ENCODE measurements at places on chromosomes 12 and 14.
A peak's percentile ranks its signal among the peaks of the same experiment; 100 is the strongest.

- DNase-seq, result no peak
Measured at GRCh38 chr12:88854260-88854659, 274.0 kb upstream of the KITLG start.

GRCh38 chr14:87494010-87494409 lies 499.0 kb downstream of the GALC start:
- no peak for DNase-seq

- peak; percentile 29 for DNase-seq
Measured at GRCh38 chr14:68111097-68111852, 291.7 kb downstream of the RAD51B start.

DNA sequence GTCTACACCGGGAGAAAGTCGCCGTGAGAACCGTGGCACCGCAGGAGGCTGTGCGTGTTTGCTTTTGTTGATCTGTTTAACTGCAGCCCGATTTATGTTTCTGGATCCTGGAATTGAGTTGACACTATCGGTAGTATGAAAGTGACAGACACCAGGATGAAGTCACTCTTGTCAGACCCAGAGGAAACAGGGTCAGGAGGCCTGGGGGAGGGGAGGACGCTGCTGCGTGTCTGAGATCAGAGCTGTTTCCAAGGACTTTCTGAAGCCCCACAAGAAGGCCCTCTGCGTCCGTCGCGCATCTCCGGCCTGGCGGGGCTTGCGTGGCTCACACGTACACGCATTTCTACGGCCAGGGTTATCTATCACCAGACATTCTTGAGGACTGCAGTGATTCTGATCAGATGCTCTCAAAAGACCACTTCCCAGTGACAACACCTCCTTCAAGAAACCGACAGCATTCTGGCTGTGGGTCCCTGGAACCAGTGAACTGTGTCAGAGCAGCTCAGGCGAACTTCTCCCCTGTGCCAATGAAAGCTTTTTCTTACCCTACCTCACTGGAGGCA lies 263.4 kb downstream of the ADGRD1 start:
- DNase-seq, result no peak

DNA sequence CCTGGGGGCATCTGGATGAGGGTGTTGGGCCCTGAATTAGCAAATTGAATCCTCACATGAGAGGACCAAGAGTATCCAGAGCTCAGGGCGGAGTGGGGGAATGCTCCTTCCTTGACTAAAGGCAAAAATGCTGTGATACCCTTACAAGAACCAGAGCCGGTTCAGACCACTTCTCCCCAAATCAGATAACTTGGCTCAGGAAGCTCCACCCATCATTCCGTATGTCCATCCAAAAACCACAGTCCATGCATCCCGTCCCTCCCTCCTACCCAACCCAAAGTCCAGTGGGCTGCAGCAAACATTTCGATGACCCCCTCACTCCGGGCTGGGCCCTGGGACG lies 22.4 kb downstream of the DIO3 start:
- DNase-seq, result no peak

DNA sequence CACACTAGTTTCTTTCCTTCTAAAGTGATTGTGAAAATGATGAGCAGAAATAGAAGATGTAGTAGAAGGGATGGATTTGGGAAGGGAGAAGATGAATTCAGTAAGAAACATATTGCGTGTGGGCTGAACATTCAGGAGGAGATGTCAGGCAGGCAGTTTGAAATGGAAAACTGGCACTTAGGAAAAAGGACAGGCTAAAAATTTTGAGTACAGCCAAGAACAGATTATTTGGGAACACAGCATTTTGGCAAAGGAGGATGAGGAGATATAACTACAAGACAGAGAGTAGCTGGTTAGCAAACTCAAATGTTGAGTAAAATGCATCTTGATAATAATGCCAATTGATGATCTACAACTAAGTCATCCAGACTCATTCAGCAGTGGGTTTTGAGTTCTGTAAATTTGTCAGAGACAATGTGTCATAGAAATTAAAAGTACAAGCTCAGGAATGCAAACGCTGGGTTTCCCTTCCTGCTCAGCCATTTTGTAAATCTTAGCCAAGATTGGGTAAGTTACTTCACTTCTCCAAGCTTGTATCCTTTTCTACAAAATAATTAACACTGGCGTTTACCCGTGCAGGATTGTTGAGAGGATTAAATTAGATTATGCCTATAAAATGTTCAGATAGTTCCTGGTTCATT lies 255.0 kb downstream of the NAV3 start:
- no peak for DNase-seq

GRCh38 chr12:110742096-110742717 lies 484 bp downstream of the PPP1CC start:
- peak; percentile 13 for DNase-seq

DNA sequence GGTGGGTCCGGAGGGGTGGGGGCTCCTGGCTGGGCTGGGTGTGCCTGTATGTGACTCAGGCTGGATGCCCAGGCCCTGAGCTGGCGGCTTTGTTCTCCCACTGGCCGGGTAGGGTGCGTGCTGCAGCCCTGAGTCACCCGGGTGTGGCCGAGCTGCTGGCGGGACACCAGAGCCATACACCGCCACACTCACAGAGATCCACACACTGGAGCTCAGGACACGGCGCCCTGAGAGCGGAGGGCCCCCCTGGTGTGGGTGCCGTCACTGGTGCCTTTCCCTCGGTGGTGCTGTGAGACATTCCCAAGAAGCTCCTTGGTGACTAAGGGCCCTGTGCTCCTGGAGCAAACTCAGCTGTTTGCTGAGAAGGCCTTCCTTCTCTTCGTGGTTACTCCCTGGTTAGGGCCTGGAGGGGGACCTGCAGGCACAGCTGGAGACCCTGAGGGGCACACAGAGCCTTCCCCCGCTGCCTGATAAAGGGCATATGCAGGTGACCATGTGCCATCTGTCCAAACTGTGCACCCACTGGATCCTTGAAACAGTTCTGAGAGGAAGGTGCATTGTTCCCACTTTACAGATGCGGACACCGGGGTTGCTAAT lies 44.3 kb downstream of the KRT80 start:
- DNase-seq, result no peak

- no peak for DNase-seq
Measured at GRCh38 chr14:103232031-103232808, 101.8 kb upstream of the EIF5 start.

DNA sequence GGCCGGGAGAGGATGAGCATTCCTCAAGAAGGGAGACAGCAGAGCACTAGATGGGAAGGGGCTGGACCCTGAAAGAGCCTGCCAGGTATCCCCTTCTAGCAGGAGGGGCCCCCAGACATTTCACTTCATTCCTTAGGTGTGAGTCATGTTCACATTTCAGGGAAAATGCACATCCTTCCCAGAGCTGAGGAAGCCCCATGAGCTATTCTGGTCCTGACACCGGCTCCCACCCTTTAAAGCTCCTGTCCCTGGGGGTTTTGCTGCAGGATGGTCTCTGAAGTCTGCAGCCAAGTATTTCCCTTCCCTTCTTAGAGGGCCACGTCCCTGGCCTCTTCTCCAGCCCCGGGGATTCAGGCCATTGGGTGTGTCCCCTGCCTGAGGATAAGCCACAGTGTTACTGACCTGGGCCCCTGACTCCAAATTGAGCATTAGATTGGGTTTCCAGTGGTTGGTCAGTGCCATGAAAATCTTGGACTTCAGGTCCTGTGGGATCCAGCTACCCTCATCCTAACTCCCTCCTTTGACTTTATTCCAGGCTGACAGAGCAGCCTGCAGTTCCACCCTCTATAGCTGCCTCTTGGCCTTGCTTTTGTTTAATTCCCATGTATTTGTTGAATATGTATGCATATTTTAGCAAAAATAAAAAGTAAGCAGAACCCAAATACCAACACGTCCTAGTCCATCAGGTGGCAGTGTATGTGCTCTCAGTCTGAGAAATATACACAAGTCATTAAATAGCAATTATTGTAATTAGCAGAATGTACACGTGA lies 267.1 kb downstream of the CACNA1C start:
- no peak for DNase-seq

GRCh38 chr12:130716969-130717366 lies 869 bp upstream of the RIMBP2 start:
- no peak for DNase-seq

GRCh38 chr14:61653507-61653906 lies 41.8 kb upstream of the HIF1A start:
- no peak for DNase-seq

- peak; percentile 65 for DNase-seq
Measured at GRCh38 chr14:61444215-61444768, 122.9 kb downstream of the PRKCH start.

GRCh38 chr14:55800156-55800785 lies 220.3 kb downstream of the KTN1 start:
- DNase-seq, result no peak

DNA sequence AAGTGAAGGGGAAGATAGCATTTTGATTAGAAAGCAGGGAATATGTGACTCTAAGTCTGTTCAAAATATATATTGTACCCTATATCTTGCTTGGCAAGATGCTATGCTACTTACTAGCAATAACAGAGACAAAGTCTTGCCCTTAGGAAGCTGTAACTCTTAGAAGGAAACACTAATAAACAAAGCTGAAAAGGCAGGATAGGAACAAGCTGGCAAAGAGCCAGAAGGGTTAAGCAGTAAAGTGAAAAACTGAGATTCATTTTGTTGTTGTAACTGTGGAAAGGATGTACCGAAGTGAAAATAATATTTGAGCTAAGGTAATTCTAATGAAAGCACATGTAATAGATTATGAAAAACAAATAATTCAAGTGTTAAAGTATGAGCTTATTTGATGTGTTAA lies 527.1 kb upstream of the FLRT2 start:
- DNase-seq, result no peak

DNA sequence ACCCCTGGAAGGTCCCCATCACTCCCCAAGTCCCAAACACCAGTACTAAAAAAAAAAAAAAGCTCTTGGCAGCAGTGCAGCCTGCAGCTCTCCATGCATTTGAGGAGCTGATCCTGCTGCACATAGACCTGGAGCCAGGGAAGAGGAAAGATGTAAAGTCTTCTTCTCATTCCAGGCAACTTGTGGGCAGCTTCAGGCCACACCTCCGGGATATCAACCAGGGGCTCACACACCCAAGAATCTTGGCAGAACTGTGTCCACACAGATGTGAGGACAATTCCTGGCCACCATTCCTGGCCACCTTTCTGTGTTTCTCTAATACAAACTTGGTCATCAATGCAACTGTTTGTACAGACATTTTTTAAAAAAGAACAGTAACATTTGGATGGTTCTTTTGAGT lies 72.7 kb downstream of the TMEM132C start:
- no peak for DNase-seq

Measured in CD4-positive, alpha-beta T cell (primary cell).